ENCODE measurements at places on chromosomes 7 and 10. TPM values are rescaled to one million over a fixed set of nuclear protein-coding genes. Genes with fewer than 3 reads are reported as not detected.

- no peaks in the 10 kb centered on the region for H3K27me3 ChIP-seq
- no peak for DNase-seq
- no peak overlapping the region for H3K4me3 ChIP-seq
- H3K4me1 ChIP-seq, result no peaks in the 10 kb centered on the region
Measured at GRCh38 chr10:46292573-46293023, 5.8 kb downstream of the ANTXRL start.

DNA sequence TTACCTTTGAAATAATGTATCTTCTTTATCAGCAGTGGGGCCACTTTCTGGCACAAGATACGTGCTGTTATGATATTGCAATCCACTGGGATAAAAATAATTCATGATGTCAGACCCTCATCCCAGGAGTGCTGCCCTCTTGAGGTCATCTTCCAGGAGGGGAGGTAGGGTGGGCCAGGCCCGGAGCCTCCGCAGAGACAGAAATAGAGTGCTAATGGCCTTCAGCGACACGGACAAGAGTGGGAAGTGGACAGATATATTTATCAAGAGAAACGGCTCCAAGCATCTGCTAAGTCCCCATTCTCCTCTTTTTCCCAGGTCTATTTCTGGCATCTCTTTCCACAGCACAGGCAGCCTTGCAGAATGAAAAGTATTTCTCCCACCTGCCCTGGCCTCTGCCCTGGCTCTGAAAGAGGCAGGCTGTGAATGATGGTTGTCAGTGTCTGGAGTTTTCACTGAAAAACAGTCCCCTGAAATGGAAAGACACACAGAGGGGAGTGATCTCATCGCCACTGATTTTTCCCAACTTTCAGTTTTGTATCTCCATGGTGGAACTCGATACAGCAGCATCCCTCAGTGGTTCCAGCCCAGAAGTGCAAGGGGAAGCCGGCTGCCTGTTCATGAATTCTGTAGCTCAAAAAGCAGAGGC is 251.7 kb upstream of the MYO3A start:
- no peaks in the 10 kb centered on the region for H3K27me3 ChIP-seq
- no peak overlapping the region for H3K4me3 ChIP-seq
- H3K36me3 ChIP-seq, result no peaks in the 10 kb centered on the region
- no peaks in the 10 kb centered on the region for H3K4me1 ChIP-seq
- H3K27ac ChIP-seq, result no peak overlapping the region
- no peak for DNase-seq

DNA sequence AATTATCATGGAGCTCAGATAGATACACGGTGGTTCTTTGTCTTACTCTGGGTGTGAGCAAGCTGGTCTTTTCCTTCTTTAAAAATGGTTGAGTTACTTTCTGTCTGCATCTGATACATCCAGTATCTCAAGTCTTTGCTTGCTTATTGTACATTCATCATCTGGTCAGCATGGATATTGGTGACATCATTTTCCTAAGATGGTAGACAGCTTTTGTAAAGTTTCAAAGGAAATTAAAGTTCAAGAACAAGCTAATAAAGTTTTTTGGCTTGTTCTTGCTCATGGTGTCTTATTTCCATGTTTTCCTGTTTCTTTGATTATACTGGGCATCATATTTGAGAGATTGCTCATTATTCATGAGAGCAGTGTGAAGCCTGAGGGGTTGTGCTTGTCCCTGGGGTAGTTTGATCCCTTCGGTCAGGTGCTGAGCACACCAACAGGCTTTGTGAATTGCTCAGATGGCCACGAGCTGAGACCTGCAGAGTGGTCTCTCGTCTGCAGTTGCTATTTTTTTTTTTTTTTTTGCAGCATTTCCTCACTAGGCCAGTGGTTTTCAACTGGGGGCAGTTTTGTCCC is 38.5 kb downstream of the MGMT start:
- H3K27me3 ChIP-seq, result no peaks in the 10 kb centered on the region
- no peak overlapping the region for H3K27ac ChIP-seq
- DNase-seq, result no peak
- no peaks in the 10 kb centered on the region for H3K36me3 ChIP-seq
- H3K4me3 ChIP-seq, result no peak overlapping the region
- H3K4me1 ChIP-seq, result no peaks in the 10 kb centered on the region

The VGF gene
- 0.24 TPM for total RNA-seq

GRCh38 chr7:133746847-133747246 is 380.3 kb upstream of the LRGUK start:
- no peak for DNase-seq
- H3K27me3 ChIP-seq, result no peaks in the 10 kb centered on the region
- H3K4me3 ChIP-seq, result no peak overlapping the region
- no peak overlapping the region for H3K27ac ChIP-seq
- H3K36me3 ChIP-seq, result no peaks in the 10 kb centered on the region

DNA sequence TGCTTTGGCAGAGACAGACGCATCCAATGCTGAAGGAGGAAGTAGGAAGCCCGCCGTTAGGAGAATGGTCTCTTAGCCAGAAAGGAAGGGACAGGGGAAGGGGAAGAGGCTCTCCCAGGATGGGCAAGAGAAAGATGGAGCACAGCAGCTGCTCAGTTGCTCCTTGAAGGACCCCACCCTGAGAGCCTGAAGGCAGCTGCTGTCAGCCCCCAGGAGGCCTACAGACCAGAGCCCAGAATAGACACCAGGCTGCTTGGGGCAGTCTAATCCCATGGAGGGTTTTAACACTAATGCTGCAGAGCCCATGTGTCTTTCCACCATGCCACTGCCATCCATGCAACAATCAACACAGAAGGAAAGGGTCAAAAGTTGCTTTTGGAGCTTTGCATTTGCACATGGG is 3.5 kb upstream of the C7orf33 start:
- DNase-seq, result peak; percentile 30
- H3K4me1 ChIP-seq, result no peaks in the 10 kb centered on the region
- H3K27me3 ChIP-seq, result peaks cover 51% of the 10 kb centered on the region

DNA sequence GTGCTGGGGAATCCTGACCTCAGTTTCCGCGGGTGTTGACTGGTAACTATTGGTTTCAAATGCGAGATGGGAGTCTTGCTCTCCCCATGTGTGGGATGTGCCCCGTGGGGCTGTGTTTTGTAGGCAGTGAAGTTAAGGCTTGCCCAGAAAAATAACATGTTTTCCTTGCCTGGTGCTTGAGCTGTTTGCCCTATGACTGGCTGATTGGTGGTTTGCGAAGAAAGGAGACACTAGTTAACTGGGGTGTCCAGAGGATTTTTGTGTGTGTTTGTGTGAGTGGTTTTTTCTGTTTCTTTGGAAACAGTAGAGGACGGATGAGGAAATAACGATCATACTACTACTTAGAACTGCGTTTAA is 61.9 kb downstream of the CREB5 start:
- peaks cover 27% of the 10 kb centered on the region for H3K4me1 ChIP-seq
- no peak for DNase-seq
- H3K4me3 ChIP-seq, result no peak overlapping the region
- H3K27me3 ChIP-seq, result peaks cover 2% of the 10 kb centered on the region
- no peak overlapping the region for H3K27ac ChIP-seq

The GIMAP2 gene
- total RNA-seq, result not detected

DNA sequence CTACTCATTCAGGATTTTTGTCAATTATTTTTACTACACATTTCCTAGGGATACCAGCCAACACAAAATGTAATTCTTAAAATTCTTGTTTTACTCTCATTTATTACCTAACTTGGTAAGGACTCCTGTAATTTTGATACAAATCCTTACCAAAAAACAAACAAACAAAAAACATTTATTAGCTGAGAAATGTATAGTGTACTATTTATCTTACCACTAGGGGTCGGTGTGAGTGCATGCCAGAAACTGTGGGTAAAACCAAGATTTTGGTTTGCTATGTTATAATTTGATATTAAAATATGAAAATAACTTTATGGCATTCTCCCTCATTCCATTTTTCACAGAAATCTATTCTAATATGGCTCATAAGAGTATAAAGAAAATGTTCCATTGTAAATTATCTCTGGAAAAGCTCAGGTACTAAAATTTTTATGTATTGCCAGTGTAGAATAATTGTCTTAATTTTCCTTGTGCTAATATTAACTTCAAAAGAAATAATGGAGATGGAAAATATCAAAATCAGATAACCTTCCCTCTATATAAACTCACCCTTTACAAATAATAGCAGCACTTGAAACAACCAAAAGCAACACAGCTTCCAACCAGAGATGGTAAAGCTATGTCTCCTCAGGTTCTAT is 290.8 kb upstream of the PCDH15 start:
- no peaks in the 10 kb centered on the region for H3K36me3 ChIP-seq
- H3K27me3 ChIP-seq, result no peaks in the 10 kb centered on the region
- no peak overlapping the region for H3K4me3 ChIP-seq
- no peak overlapping the region for H3K27ac ChIP-seq

GRCh38 chr10:110118891-110119621 is 88.3 kb upstream of the MXI1 start:
- no peak for DNase-seq
- peaks cover 3% of the 10 kb centered on the region for H3K4me1 ChIP-seq
- H3K36me3 ChIP-seq, result peaks cover 64% of the 10 kb centered on the region
- no peak overlapping the region for H3K27ac ChIP-seq

GRCh38 chr10:51100221-51100620 is 25.9 kb downstream of the PRKG1 start:
- no peaks in the 10 kb centered on the region for H3K27me3 ChIP-seq
- H3K4me1 ChIP-seq, result no peaks in the 10 kb centered on the region

DNA sequence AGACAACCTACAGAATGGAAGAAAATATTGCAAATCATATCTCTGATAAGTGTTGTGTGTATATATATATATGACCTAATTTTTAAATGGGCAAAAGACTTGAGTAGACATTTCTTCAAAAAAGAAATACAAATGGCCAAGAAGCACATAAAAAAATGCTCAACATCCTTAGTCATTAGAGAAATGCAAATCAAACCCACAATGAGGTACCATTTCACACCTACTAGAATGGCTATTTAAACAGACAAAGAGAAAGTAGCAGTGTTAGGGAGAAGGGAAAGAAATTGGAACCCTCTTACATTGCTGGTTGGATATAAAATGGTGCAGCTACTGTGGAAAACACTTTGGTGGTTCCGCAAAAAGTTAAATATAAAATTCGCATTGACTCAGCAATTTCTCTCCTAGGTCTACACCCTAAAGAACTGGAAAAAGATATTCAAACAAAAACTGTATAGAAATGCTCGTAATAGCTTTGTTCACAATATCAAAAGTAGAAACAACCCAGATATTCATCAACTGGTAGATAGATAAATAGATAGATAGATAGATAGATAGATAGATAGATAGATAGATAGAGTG is 16.3 kb downstream of the ACSL5 start:
- no peaks in the 10 kb centered on the region for H3K4me1 ChIP-seq
- H3K27me3 ChIP-seq, result peaks cover 20% of the 10 kb centered on the region
- DNase-seq, result no peak
- no peak overlapping the region for H3K27ac ChIP-seq
- no peaks in the 10 kb centered on the region for H3K36me3 ChIP-seq
- no peak overlapping the region for H3K4me3 ChIP-seq

GRCh38 chr7:30977222-30977621 is 13.5 kb downstream of the GHRHR start:
- peaks cover 63% of the 10 kb centered on the region for H3K27me3 ChIP-seq
- H3K4me3 ChIP-seq, result no peak overlapping the region
- no peak for DNase-seq
- H3K4me1 ChIP-seq, result no peaks in the 10 kb centered on the region
- H3K27ac ChIP-seq, result no peak overlapping the region

GRCh38 chr7:50662041-50662694 is 97.0 kb upstream of the DDC start:
- H3K27me3 ChIP-seq, result no peaks in the 10 kb centered on the region
- peak; percentile 42 for DNase-seq
- H3K36me3 ChIP-seq, result peaks cover 36% of the 10 kb centered on the region
- H3K4me1 ChIP-seq, result peaks cover 36% of the 10 kb centered on the region
- no peak overlapping the region for H3K4me3 ChIP-seq

DNA sequence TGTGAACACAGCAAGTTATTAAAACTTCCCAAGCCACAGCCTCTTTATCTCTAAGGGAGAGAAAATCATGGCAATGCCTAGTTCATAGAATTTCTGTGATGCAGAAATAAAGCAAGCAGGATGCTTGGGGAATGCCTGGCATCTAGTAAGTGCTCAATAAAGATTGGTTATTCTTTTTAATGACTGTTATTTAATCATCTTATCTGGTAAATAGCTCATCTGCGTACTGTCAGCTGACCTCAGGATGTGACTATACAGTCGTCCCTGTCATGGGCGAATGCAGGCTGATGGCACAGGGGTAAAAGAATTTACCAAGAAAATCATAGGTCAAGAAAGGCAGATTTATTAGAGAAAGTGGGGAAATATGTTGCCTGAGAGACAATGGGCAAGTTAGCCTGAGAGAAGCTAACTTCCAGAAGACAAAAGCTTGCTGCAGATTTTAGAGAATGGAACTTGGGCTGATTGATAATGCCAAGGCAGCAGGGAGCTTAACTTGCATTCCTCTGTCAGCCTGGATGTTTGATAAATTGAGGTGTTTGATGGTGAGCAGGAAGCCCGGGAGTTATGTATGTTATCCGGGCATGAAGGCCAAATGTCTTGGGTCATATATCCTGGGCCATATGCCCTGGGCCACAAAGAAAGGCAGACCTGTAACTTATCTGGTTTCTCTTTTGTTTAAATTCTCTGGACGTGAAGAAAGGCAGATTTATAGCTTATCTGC is 126.0 kb downstream of the KCNMA1 start:
- H3K27ac ChIP-seq, result peak overlapping the region; percentile 31
- DNase-seq, result no peak
- H3K4me1 ChIP-seq, result peaks cover 57% of the 10 kb centered on the region
- no peaks in the 10 kb centered on the region for H3K36me3 ChIP-seq
- H3K4me3 ChIP-seq, result no peak overlapping the region

DNA sequence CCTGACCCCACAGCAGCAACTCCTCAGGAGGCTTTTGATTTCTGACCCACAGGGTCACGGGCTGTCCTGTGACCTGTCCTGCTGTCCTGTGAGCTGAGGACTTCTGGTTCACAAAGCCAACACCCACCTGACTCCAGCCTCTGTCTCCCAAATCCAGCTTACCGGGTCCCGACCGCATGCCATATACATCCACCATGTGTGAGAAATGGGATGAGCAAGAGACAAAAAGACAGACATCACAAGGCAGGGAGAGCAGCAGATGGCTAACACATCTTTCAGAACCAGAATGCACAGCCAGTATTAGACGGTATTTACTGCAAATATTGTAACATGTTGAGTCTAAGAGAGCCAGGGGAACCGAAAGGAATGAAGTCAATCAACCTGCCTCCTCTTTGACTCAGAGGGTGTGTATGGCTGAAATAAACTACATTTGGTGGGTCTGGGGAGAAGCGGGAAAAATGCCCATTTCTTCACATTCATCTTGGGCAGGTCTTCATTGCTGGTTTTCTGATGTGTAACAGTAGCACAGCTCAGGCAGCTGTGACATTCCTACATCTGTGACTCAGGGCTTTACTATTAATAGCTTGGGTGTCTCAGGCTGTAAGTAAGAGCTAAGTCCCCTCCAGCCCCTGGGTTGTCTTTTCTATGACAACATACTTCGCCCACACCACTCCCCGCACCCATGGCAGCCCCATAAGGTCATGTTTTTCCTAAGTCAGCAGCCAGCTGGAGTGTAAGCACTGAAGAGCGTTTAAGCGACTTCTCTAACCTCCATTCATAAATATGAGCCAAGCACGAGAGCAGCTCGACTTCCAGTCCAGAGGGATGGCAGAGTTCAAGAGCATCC is 25.0 kb downstream of the ABLIM1 start:
- peak overlapping the region; percentile 95 for H3K27ac ChIP-seq
- peaks cover 55% of the 10 kb centered on the region for H3K4me1 ChIP-seq
- H3K36me3 ChIP-seq, result no peaks in the 10 kb centered on the region
- peak; percentile 92 for DNase-seq
- H3K4me3 ChIP-seq, result peak overlapping the region; percentile 84
- no peaks in the 10 kb centered on the region for H3K27me3 ChIP-seq

All from osteocyte (in vitro differentiated cells).